ENCODE measurements at places on chromosomes 13 and 19.

DNA sequence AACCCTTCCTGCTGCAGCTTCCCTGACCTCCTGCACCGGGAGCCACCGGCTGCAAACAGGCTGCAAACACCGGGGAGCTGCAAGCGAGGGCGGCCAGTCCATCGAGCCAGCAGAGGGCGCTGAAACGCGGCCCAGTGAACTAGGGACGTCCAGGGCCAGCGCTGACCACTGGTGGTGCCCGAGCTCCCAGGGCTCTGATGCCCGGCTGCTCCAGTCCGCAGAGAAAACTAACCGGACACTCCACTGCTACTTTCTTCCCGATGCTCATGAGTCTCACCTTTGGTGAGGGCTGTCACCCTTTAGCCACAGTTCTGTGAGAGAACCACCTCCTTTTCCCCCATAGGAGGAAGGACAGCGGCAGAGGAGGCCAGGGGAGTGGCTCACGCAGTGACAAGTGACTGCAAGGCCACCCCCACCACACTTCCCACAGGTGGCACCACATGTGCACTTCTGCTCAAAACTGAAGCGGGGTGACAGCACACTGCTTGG lies 82.8 kb upstream of the MTIF3 start:
- DNase-seq: no peak

- DNase-seq: no peak
Measured at GRCh38 chr19:1407528-1408299, at the start of gene DAZAP1. DAZAP1 (plus strand) TSS chr19:1407586; CDS start chr19:1407774, 188 bp downstream.

GRCh38 chr19:28641395-28641794 lies 571.6 kb downstream of the UQCRFS1 start:
- DNase-seq: no peak

GRCh38 chr19:39405958-39406655 lies 540 bp upstream of the ZFP36 start:
- no peak for DNase-seq

GRCh38 chr13:106318941-106319411 lies 216.5 kb downstream of the EFNB2 start:
- no peak for DNase-seq

- DNase-seq: no peak
Measured at GRCh38 chr19:16185768-16186123, 536 bp downstream of the FAM32A start.

DNA sequence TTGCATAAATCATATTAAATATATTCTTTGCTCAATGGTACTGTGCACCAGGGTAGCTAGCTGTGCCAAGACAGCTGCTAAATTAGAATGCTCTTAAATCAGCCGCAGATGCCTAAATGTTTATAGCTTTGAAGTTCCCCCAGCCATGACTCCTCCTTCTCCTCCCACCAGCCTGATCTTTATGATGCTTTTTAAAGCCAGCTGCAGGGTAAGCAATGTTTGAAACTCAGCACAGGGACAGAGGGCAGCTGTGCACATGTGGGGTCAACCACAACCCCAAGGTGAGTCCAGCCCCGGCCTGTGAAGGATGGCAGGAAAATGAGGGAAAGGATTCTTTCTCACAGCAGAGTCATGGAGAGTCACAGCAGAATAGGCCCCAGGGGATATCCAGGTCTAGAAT lies 635.7 kb downstream of the UQCRFS1 start:
- DNase-seq: no peak

GRCh38 chr13:61192826-61193225 lies 222.8 kb downstream of the PCDH20 start:
- DNase-seq: no peak

Measured in NCI-H1417 treated with DMSO at 0.1 percent for 48 hours (cell line).